Fibroblast of pulmonary artery (primary cell): ENCODE measurements at places on chromosomes 7 and 10.

GRCh38 chr7:48280100-48280499 lies 108.8 kb downstream of the ABCA13 start:
- peak; percentile 38 for DNase-seq

DNA sequence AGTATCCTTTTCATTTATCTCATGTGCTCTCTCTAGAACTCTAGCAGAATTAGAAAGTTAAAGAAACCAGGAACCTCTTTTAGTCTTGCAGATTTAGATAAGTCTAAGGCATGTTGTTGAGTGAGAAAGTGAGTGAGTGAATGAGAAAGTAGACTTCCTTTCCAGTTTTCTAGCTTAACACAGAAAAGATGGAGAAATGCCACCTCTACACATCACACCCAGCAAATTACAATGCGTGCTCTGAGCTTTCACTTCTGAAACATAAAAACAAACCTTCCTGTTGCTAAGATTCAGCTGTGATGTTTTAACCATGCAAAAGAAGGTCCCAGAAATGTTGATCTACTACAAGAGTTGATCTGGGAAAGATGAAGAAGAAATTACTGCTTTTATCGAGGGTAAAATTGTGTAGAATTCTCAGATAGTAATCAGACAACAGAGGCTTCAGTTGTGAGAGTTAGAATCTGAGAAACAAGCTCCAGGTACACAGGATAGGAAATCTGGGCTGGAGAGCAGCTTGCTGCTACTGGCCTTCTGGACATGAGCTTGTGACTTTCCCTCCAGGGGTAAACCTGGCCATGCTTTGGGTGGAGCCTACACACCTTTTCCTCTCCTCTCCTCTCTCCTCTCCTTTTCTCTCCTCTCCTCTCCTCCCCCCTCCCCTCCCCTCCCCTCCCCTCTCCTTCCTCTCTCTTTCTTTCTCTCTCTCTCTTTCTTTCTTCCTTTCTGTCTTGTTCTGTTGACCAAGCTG lies 4.6 kb downstream of the CYP3A5 start:
- DNase-seq = no peak

DNA sequence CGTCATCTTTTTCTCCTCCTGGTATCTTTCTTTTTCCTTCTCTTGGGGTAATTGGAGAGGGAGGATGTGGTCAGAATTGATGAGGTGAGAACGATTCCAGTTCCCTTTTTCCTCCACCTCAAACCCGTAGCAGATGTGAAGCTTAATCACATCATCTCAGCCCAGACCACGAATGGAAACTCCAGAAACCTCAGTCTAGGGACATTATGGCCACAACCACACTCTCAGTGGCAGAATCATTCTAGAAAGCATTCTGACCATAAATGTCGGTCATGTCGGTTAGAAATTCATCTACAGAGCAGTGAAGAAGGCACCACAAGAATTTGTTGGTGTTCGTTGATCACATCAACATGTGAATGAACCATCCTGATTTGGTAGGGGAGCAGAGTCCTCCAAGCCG lies 78.7 kb downstream of the GATA3 start:
- DNase-seq = no peak

DNA sequence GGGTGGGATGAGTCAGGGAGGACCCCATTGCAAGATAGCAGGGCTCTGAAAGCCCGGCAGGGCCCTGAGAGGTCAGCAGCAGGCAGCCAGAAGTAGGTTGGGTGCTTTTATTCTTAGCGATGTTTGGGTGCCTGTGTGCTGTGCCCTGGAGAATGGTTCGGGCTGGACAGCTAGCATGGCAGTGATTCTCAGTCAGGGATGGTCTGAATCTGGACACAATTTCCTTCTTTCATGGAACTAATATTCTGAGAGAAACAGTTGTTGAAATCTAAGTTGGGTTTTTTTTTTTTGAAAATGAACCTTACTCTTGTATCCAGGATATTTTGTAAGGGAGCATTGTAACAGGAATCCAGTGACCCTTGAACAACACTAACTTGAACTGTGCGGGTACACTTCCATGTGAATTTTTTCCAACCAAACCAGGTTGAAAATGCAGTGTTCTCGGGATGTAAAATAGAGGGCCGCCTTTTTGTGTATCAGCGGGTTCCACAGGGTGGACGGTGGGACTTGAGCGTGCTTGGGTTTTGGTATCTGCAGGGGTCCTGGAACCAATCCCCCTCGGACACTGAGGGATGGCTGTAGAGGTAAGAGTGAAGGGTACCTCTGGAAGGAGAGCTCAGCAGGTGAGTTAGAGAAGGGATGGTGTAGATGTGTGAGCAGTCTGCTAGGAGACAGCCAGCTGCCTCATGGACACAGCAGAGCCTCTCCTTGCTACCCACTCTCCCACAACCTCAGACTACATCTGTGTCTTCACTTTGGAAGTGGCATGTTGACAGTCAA lies 12.5 kb downstream of the CCNY start:
- DNase-seq = no peak

DNA sequence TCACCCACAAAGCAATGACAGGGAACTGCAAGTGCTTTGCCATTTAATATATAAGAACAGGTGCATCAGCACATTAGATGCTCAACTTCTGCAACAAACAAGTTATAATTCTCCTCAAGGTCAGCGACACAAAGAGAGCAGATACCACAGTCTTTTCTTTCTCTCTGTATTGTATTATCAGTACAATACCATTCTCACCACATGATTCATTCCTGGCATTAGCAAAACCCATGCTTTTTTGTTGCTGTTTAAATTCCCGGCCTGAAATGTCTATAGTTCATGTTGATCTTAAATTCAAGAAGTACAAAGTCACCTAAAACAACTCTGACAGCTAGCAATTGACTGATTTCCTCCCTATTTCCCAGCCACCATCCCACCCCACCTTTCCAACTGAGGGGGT lies 111.8 kb upstream of the FEZF1 start:
- DNase-seq = peak; percentile 13

GRCh38 chr10:72108830-72109635 lies 20.7 kb upstream of the SPOCK2 start:
- DNase-seq = no peak

DNA sequence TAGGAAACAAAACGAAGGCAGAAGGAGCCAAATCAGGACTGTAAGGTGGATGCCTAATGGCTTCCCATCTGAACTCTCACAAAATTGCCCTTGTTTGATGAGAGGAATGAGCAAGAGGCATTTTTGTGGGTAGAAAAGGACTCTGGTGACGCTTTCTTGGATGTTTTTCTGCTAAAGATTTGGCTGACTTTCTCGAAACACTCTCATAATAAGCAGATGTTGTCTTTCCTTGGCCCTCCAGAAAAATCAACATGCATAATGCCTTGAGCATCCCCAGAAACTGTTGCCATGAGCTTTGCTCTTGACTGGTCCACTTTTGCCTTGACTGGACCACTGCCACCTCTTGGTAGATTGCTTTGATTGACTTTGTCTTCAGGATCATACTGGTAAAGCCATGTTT lies 13.5 kb downstream of the PTPN12 start:
- peak; percentile 43 for DNase-seq

DNA sequence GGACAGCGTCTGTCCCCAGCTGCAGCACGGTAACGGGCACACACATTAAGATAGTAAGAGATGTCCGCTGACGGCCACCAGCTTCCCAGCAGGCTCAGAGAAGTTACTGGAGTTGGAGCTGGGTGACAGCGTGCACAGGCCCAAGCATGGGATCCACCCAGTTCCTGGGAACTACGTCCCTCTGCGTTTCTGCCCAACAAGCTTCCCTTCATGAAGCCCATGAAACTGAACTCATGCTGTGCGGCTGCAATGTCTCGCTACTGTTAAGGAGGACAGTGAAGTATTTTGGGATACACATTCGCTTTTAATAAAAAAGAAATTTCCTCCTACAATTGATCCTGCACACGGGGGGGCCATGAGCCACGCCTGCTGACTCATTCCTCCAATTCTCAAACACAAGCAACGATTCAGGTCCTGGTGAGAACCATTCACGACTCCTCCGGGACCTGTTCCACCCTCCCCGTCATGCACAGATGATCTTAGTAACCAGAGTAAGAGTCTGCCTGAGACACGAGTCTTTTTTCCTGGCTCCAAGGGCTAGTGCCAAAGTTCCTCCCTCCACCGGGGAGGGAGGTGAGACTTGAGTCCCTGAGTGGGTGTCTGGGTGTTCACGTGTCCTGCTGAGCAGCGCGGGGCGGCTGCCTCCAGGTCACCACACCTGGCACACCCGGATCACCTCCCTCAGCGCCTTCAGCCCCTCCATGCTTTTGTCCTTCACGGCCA lies 2.6 kb downstream of the PSMG3 start:
- DNase-seq = no peak

GRCh38 chr7:38822549-38822948 lies 86.4 kb downstream of the VPS41 start:
- DNase-seq = no peak

DNA sequence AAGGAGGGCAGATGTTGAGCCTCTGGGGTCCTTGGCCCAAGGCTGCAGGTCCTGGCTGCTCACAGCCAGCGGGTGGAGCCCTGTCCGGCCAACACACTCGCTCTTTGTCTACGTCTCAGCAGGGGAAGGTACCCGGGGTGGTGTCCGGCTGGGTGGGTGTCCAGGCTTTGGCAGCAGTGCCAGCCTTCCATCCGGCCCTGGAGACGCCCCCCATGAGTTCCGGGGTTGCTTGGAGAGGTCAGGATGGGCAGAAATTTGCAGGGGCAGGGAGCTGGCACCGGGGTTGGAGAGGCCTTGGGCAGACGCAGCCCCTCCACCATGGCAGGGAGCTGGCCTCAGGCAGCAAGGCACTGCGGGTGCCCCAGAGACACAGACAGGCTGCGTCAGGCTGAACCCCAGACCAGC lies 42.2 kb upstream of the ELN start:
- DNase-seq = no peak

DNA sequence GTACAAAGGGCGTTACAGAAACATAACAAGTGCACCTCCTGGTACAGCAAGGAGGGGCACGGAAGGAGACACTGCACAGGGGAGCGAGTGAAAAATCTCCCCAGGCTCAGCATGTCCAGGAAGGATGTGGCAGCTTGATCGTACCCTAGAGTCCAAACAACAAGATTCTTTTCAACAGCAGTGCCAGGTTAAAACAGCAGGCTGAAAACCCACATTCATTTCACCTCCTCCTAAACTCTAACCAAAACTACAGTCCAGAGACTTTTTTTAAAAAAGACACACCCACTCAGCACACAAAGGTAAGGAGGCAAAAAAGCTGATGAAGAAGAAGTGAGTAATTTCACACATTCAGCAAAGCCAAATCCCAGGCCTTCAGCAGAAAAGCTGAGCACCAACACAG lies 138.8 kb downstream of the SFMBT2 start:
- DNase-seq = no peak

DNA sequence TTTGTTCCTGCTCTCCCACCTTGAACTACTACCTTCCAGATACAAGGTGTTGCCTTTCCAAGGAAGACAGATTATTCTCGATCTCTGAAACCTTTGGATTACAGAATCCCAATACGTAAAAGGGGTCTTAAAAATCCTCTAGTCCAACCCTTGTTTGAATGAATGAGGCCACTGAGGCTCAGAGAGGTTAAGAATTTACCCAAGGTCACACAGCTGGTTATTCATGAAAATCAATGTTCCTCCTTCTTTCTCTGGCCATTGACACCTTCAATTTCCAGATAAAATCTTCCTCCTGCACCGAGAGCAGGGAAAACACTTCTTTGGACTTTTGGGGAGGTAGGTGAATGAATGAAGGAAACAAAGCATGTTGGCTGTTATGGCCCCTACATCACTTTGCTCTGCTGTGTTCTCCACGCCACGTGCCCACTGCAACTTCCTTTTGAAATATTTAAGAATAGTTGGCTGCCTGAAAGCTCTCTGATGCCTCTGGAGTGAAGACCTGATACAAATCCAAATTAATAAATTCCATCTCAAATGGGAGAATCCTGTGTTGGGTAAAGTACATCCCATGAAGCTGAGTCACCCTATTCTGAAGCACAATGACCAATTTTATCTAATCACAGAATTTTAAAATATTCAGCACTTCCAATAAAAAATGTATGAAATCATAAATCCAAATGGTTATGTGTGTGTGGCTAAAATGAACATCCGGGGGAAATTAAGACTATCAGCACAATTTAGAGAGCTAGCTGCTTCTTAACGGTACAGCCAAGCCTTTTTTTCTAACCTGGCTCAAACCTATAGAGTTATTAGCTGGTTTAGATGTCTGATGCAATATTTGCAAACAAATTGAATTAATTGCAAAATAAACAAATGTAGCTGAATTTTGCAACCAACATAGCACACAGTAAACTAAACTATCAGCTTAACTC lies 7.3 kb downstream of the SVIL start:
- DNase-seq = peak; percentile 82

DNA sequence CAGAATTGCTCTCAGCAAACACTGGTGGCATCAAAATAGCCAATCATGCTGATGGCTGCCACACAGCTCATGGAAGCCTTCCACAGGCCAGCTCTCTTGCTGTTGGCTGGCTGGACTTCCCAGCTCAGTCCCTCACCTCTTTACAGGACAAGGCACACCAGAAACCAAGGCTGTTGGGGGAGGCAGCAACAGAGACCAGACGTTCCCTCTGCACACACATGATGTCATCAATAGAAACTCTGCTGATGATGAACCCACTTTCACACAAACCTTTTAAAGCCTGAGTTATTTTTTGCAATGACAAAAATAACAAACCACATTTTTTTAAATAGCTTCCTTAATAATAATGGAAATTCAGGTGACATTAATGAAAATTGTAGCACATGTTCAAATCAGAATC lies 300.9 kb upstream of the C7orf33 start:
- no peak for DNase-seq

DNA sequence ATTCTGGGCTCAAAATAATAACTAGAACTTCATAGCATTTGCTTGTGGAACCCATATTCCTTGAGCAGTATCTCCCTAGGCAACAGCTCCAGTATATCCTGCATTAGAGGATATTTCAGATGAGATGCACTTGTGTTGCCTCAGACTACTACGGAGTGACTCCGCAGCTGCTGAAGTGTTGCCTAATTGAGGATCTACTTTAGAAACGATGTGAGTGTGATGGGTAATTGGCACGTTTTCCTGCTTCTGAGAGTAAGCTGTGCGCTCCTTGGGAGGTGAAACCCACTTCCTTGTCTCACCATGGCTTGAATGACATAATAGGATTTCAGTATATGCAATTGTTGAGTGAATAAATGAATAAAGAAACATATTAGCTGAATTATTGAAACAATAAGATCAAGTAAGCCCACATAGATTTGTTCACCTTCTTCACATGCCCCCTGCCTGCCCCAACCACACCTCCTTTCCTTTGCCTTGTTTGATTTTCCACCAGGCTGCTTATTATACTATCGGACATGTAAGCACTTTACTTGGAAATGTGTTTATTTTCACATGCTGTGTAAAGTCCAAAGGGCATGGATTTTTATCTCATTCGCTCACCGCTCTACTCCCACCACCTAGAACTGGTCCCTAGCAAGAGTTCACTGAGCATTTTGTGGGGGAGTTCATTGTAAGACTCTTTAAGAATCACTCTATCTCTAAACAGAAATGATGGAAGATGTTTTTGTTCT lies 303.8 kb downstream of the KCNMA1 start:
- DNase-seq = no peak
